Bone marrow (tissue), 2 donors: ENCODE measurements at places on chromosomes 11 and 22.

- DNase-seq, result no peak
Observed at GRCh38 chr11:133726542-133726941, 118.8 kb downstream of the SPATA19 start.

GRCh38 chr22:48796310-48797015, 1031.2 kb downstream of the BRD1 start:
- no peak for DNase-seq

DNA sequence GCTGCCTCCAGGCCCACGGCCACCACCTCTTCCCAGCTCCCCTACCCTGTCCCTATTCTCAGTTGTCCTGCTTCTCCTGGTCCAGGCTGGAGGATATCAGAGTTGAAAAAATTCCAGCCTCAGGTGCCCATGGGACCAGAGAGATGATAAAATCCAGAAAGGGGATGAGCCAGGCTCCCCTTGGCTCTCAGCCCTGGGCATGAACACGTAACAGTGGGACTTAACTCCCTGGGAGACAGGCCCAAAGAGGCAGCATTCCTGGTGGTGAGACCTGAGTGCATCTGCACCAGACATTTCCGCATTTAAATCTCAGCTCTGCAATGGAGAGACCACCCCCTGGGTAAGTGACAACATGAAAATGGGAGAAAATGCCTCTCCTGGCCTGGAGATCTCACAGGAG, 10.4 kb upstream of the SLC39A13 start:
- no peak for DNase-seq

GRCh38 chr11:20177136-20177535, 16.9 kb upstream of the DBX1 start:
- no peak for DNase-seq

GRCh38 chr11:124643605-124644425, 21.2 kb downstream of the TBRG1 start:
- DNase-seq, result no peak

- no peak for DNase-seq
Observed at GRCh38 chr11:95659088-95659487, 130.5 kb downstream of the FAM76B start.

DNA sequence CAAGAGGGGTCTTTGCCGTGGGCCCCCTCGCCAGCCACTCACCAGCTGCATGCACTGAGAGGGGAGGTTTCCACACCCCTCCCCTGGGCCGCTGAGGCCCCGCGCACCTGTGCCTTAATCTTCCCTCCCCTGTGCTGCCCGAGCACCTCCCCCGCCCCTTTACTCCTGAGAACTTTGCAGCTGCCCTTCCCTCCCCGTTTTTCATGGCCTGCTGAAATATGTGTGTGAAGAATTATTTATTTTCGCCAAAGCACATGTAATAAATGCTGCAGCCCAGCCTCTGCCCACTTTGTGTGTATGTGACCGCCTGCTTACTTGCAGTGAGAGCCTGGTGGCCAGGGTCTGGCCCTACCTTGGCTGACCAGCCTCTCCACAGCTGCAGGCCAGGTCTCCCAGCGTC, 2.8 kb upstream of the CRACR2B start:
- DNase-seq, result no peak

DNA sequence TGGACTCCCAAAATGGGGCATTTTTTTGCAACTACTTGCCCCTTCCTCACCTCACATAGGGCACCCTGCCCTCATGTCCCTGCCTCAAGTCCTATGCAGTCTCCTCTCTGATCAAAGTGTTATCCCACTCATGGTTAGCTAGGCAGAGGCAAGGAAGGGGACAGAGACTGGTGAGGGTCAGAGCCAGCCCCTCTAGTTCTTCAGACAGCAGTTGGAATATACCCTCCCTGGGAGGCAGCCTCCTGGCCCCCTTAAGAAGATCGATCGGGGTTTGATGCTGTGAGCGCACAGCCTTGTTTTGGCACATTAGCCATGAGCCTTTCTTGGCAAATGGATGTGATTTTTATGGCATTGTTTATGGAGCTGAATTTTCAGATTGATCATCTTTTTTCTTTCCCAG, 436.9 kb downstream of the BUD13 start:
- DNase-seq, result no peak

- no peak for DNase-seq
Observed at GRCh38 chr11:19597876-19598275, 114.8 kb upstream of the NAV2 start.

DNA sequence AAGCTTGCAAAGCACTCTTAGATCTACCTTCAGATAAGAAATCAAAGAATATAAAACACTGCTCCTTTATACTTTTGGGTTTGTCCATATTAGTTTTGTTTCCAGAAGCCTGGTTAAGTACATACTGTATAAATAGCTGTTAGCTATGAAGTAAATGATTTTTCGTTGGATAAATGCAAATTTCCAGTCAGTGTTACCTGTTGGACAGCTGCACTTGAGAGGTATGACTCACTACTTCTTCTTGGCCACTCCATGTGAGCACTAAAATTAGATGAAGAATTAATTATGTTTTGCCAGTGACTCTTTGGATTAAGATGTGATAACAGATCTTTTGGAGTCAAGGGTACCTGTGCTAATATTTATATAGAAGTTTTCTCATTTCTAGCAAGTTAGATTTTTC, 9.5 kb upstream of the TSG101 start:
- DNase-seq, result no peak
